Urinary bladder (tissue), 4 donors: ENCODE measurements at places on chromosomes 5 and 9. TPM values are rescaled to one million over a fixed set of nuclear protein-coding genes. Genes with fewer than 3 reads are reported as not detected.

GRCh38 chr9:113228130-113228665 lies 6.9 kb downstream of the SLC31A1 start:
- no peak for DNase-seq

DNA sequence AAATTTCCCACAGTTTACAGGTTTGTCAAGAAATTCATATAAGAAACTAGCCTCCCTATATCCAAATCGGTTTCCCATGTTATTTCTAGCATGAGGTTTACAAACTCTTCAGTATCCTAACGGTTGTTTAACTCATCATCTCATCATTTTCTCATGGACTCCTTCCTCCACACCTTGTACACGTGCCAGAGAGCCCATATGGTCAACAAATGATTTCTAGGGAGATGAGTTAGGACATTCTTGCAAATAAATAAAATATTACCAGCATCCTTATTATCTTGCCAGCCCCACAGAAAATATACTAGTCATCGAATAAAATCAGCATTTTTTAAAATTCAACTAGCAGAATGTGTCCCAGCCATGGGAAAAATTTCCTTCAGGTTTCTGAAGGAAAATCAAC lies 285.2 kb downstream of the EBF1 start:
- DNase-seq: no peak

The SPINK13 gene
- total RNA-seq: not detected

- DNase-seq: no peak
Measured at GRCh38 chr5:73446631-73447529, 1.7 kb downstream of the FOXD1 start.

The FOXD4L6 gene
- total RNA-seq: not detected

GRCh38 chr5:58999804-59000203 lies 416.9 kb downstream of the RAB3C start:
- DNase-seq: no peak

DNA sequence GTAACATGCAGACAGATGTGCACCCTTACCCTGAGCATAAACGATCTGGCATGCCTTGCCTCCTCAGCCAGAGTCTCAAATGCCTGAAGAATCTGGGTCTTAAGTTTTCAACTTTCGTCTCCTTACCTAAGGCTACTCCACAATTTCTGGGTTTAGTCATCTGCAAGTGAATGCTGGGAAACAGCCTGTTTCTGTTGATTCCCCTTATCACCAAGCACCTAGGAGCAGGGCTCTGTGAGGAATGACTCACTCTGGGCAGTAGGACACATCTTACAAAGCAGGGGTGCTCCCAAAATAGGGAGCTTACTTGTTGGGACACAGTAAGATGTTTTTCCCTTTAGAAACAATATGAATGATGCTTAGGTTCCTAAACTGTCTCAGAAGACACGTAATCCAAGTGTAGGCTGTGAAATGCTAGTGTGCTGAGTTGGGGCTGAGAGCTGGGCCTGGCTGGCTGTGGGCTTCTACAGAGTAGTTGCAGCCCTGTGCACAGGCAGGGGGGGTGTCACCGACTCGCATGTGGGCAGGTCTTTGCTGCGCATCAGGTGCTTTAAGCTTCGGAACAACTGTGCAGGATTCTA lies 58.0 kb downstream of the DAP start:
- no peak for DNase-seq

- DNase-seq: no peak
Measured at GRCh38 chr9:456365-456764, 241.7 kb downstream of the DOCK8 start.

GRCh38 chr5:146540414-146540813 lies 24.4 kb upstream of the GPR151 start:
- no peak for DNase-seq

The PCDHA13 gene
- 0.74 TPM for total RNA-seq

DNA sequence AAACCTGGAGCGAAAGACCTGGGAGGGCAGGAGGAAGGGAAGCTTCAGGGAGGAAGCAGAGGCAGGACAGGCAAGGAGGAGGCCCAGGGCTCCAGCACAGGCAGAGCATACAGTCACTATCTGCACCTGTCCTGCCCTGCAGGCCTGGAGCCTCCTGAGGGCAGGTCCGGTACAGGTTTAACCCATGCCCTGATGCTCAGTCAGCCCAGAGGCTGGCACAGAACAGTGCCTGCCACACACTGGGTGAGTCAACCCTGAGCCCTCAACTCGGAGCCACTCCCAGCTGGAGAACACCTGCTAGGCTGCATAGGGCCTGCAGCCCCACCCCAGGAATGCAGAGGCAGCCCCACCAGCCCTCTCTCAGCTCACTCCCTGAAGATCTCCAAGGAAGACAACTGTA lies 161.5 kb upstream of the PHYKPL start:
- no peak for DNase-seq

The CYSRT1 gene
- 0.42 TPM for total RNA-seq

GRCh38 chr5:177452688-177453638 lies 6.3 kb downstream of the PRR7 start:
- DNase-seq: no peak

The WDR36 gene
- 74.5 TPM for total RNA-seq

DNA sequence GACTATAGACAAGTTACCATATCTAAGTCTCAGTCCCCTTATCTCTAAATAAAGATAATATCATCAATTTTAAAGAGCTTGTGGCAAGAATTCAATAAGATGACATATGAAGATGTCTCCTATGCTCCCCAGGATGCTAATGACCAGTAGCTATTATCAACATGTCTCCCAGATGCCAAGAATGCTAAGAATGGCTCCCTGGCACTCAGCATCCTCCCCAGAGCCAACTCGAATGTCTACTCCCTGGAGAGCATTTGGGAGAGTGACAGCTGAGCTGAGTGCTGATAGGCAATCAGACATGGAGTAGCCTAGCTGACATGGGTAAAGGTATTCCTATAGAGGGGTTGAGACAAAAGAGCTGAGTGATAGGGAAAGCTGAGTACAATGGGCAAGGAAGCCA lies 15.9 kb downstream of the P4HA2 start:
- no peak for DNase-seq

DNA sequence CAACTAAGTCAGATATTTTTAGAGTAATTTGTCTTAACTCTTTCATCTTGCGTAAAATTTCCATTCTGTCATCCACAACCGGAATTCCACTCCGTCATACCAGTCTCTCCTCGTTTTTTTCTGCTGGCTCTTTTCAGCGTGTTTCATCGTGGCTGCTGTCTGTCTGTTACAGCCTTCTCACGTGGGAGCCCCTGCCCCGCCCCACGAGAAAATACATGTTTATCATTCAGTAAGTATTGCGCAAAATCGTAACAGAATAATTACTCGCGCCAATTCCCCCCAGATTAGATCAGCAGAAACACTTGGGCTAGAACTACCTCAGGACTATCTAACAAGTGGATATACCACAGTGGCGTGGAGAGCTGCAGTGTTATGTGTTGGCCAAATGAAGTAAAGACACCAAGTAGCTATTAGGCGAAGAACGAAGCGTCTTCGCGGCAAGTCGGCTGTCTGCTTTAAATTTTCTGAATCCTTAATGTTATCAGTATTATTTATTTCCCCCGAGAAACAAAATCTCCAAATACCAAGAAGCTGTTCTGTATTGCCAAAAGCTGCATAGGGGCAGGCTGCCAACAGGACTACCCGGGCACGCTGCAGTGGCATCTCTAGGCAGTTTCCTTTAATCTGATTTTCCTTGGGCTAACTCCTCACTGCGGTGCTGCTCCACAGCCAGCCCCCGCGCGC lies 566 bp upstream of the FOCAD start:
- no peak for DNase-seq

The EXOC3 gene
- total RNA-seq: 31.7 TPM

The SPATA31E1 gene
- total RNA-seq: not detected

The DIMT1 gene
- total RNA-seq: 28.9 TPM

DNA sequence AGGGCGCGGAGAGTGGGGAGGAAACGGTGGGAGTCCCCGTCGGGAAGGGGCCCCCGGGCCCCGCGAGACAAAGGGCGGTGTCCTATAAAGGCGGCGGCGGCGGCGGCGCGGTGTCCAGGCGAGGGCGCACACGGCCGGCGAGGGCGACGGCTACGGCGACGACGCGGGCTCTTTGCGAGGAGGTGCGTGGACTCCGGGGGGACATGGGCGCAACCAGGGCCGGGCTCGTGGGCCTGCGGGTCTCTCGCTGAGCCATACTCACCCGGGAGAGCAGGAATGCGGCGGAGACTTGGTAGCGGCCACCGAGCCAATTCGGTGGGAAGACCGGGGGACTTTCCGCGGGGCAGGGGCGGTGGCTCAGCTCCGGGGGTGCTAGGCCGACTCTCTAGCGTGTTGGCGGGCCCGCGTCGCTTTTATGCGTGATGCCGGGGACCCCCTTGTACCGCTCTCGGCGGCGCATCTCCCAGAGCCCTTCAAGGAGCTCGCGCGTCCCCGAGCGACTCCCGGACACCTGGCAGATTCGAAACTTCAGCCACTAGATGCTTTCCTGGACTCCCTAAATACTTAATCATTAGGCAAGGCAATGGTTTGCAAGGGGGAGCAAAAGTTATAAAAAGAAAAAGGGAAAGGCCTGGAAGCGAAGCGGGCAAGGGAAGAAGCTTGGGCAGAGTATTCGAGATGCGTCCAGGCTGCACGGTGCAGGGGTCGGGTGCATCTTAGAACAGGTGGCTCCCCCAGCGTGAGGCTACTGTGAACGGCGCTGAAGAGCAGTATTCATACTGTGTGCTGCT lies 5.9 kb upstream of the TAL2 start:
- DNase-seq: no peak

GRCh38 chr9:99269416-99269815 lies 47.3 kb downstream of the SEC61B start:
- no peak for DNase-seq

- DNase-seq: no peak
Measured at GRCh38 chr5:136079195-136079985, 50.6 kb downstream of the TGFBI start.

The SPINK6 gene
- not detected for total RNA-seq

DNA sequence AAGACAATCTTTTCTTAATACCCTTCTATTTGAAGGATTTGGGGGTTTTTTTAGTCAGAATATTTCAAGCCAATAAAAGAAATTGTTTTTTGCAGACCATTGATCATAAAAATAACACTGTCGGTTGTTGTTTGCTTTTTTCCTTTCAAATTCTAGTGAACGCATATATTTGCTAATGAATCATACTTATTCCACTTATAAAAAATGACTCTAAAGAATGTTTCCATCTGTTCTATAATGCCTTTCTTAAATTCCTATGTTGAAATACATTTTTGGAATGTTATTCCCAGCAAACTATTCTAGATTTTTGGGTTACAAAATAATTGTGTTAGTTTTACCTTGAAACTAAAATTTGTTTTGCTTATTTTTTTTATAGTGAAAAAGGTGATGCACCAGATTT lies 32.2 kb downstream of the CWC27 start:
- DNase-seq: no peak

The UGT3A2 gene
- 0.58 TPM for total RNA-seq

GRCh38 chr5:130545291-130545690 lies 619.8 kb downstream of the HINT1 start:
- no peak for DNase-seq

DNA sequence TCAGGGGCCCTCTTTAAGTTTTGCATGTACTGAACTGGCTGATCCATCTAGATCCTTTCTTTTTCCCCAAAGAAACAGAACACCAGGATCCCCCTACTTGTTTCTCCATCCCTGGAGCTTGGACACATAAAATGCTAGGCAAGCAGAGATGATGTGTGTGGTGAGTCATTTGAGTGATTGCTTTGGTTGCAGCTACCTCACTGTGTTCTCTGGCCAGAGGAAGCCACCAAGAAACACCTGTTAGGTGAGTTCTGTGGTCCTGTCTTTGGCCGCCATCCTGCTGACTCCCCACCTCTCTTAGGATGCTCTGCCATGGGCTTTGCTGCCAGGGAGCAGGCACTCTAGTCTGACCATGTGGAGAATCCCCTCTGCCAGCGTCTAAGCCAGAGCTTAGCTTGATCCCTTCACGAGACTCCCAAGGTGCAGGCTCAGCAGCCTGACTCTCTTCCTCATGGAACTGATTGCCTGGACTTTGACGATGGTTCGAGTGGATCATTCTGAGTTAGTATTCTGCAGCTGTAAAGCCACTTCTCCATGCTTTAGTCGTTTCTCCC lies 27.3 kb upstream of the DENND1A start:
- no peak for DNase-seq

- no peak for DNase-seq
Measured at GRCh38 chr9:91258451-91258850, 103.3 kb downstream of the AUH start.

The NUTM2G gene
- not detected for total RNA-seq

The GPR151 gene
- total RNA-seq: not detected

DNA sequence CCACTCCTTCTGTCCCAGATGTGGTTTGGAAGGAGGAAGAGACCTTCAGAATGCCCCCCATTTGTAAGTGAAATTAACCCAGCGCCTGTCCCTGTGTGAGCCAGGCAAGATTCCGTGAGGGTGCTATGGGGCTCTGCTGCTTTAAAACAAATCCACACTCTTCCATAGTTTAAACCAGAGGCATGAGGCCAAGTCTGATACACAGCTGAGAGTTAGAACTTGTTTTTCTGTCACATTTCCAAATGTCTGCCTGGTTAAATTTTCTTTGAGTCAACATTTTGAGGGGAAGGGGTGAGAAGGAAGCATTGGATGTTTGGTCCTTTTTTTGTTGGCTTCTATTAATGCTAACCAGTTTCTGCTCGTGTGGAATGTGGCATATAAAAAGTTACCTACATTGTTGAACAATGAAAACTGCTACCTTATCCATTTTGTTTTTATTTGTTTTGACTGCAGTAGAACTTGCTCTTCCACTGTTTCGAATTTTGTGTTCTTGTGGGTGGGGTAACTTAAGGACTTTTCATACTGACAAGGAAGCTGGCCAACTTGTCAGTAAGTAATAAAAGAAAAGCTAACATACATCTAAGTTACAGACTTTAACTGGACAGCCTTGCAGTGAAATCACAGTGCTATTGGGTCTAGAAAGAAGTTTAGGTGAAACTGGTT lies 12.9 kb downstream of the RGMB start:
- DNase-seq: no peak

- no peak for DNase-seq
Measured at GRCh38 chr5:160129841-160130240, 10.6 kb upstream of the PWWP2A start.

GRCh38 chr5:97915106-97915505 lies 732.1 kb upstream of the RIOK2 start:
- no peak for DNase-seq

The GDNF gene
- 1.5 TPM for total RNA-seq

GRCh38 chr5:17217493-17218352 lies at the start of gene BASP1:
TSS of gene BASP1 (plus strand) at chr5:17217631. CDS start at chr5:17275217, 57,586 bp downstream.
- DNase-seq: no peak

The FOXD4L3 gene
- not detected for total RNA-seq

GRCh38 chr5:9099689-9100088 lies 446.2 kb downstream of the SEMA5A start:
- no peak for DNase-seq
